ENCODE measurements at places on chromosomes 13 and 19. TPM values are rescaled to one million over a fixed set of nuclear protein-coding genes. Genes with fewer than 3 reads are reported as not detected.

Gene LILRB3
- not detected for total RNA-seq

Gene RGS9BP
- total RNA-seq: 0.19 TPM

Gene DDX39A
- total RNA-seq: 54.9 TPM

Gene DLL3
- total RNA-seq: 0.89 TPM

Gene DZIP1
- total RNA-seq: 49.2 TPM

Gene CYP4F8
- total RNA-seq: not detected

Gene CEACAM7
- total RNA-seq: not detected

Gene LIM2
- not detected for total RNA-seq

Gene HRC
- not detected for total RNA-seq

Gene PLPP2
- 2.9 TPM for total RNA-seq

Gene CACNG7
- 3.5 TPM for total RNA-seq

Gene TJP3
- total RNA-seq: 2.0 TPM

Gene ZNF296
- total RNA-seq: 3.0 TPM

DNA sequence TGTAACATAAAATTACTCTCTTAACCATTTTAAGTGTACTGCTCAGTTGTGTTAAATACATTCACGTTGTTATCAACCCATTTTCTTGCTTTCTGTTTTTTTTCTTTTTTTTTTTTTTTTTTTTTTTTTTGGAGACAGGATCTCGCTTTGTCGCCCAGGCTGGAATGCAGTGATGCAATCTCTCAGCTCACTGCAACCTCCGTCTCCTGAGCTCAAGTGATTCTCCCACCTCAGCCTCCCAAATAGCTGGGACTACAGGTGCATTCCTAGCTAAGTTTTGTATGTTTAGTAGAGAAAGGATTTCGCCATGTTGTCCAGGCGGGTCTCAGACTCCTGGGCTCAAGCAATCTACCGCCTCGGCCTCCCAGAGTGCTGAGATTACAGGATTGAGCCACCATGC, 42.5 kb upstream of the C13orf42 start:
- DNase-seq: peak; percentile 4

GRCh38 chr13:38980750-38981078, 9.9 kb downstream of the STOML3 start:
- no peak for DNase-seq

DNA sequence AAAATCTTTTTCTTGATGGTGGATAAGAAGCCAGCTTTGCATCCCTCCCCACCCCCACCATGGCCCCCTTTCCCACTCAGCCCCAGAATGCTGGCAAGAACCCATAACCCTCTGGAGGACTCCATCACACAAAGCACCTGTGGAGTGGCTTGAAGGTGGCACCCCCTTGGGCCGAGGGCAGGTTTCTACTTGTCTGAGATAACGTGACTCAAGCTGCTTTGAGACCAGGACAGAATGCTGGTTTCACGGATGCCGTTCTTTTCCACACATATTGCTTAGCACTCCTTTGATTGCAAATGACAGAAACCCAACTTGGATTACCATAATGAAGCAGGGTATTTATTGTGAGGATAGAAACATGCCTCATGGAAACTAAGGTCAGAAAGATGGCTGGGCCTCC, 82.2 kb downstream of the LACC1 start:
- DNase-seq: no peak

GRCh38 chr13:100523411-100523810, 65.2 kb downstream of the GGACT start:
- DNase-seq: no peak

GRCh38 chr13:36801035-36801434, 18.0 kb upstream of the RFXAP start:
- DNase-seq: no peak

DNA sequence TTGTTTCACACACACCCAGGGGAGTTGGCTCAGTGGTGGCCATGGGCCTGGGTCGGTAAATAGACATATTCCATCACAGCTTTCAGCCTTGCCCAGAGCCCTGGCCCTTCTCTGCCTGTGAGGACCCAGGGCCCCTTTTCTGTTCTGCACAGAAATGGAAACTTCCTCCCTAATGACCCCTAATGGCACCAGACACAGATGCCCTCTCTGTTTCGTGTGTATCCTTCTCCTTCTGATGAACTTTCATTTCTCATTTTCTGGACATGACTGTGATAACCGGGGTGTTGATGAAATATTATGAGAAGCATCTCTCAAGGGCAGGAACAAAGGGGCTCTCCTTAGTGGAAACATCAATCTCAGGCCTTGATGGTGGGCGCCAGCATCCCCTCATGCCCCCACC, 12.8 kb downstream of the LILRA1 start:
- no peak for DNase-seq

DNA sequence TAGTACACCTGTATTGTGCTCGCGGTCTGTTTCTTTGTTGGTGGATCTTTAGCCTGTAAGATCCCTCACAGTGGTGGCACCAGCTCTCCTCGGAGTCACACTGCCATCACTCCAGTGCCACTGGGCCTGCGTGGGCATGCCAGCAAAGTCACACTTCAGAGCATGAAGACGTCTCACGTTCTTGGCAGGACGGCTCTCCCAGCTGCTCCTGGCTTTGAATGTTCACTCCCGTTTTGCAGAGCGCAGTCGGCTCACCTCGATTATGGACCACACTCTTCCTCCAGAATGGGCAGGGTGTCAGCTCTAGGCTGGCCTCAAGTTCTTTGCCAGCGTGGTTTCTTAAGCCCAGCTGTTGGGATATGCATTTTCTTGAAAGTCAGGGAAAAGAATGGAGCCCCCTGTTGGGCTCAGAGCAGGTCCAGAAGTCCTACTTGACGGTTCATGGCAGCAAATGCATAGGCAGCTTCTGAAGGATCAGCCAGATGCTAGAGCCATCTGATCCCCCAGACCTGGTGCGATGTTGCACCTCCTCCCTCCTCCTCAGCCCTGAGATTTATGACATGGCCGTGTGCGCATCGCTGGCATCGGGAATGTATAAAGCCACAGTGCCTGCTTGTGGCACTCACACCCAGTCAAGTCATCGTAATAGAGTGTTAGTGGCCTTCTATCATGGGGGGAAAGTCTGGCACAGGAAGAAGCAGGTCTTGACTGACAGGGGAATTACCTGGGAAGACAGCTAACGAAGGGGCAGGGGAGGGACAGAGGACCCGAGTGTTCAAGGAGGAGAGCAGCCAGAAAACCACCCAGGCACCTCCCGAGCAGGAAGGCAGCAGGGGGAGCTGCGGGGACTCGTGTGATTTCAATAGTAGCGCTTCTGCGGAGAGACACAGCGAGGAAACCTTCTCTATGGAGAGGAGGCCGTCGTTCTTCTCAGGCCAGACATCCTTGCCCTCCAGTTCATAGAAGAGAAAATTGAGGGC, 40.2 kb upstream of the NPAS1 start:
- no peak for DNase-seq

- no peak for DNase-seq
Measured at GRCh38 chr19:17160908-17161307, 54.2 kb upstream of the USE1 start.

DNA sequence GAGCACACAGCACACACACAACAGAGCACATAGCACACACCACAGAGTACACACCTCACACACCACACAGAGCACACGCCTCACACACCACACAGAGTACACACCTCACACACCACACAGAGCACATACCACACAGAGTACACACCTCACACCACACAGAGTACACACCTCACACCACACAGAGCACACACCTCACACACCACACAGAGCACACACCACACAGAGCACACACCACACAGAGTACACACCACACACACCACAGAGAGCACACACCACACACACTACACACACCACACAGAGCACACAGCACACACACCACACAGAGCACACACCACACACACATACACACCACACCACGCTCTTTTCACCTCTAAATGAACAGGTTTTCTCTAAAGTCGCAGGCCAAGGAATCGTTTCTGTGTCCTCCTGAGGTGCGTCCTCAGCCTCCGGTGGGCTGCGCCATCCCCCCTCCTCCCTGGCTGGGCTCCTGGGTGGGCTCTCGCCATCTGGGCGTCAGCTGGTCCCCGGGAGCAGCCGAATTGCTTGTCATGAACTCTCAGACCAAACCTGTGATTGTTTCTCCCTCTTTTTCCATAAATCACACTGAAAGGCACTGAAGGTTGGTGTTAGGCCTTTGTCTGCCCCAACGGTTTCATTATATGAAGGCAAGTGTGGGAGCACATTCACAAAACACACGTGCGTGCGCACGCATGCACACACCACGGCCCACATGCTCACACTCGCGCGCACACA, 37.4 kb downstream of the TMEM255B start:
- DNase-seq: no peak

DNA sequence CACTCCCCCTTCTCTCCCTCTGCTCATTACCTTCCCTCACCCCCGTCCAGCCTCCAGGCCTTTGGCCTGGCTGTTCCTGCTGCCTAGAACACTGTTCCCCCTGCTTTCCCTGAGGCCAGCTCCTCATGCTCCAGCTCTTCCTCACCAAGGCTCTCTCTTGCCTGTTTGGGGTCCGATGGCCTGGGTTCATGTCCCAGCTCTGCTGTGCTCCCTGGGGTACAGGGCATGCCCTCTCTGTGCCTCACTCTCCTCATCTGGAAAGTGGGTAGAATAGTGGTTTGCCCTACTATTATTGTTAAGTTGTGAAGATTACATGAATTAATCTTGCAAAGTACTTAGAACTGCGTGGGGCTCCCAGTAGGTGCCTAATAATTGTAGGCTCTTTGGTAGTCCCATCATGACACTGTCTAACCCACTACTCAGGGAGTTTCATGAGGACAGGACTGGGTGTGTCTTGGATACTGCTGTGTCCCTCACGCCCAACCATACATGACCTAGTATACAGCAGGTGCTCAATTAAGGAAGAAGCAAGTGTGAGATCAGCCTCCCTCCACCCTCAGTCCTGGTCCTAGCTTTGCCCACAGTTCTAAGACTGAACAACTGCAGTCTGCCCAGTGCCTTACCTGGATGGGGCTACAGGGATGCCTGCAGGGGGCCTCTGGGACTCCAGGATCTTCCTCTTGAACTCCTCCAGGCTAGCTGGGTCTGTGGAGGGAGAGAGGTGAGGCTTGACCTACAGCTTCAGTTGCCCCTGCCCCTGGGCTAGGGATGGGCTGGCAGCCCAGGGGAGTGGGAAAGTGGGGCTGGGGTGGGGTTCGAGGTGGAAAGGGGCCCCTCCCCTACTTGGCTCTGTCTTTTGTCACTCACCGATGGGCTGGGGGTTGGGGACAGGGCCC, 17.0 kb downstream of the PLVAP start:
- no peak for DNase-seq

DNA sequence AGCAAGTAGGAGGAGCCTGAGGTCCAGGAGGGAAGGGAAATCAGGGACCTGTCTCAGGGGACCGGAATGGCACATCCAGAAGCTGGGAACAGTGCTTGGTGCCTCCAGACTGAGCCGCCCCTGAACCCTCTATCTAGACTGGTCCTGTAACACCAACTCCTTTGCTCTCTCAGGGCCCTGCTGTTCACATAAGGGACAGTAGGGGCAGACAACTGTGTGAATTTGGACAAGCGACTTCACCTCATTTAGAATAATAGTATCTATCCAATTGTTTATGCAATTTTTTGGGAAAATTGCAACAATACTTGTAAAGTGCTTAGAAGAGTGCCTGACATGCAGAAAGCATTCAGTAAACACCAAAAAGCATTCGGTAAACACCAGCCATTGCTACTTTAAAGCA, 14.0 kb downstream of the SYMPK start:
- DNase-seq: no peak

DNA sequence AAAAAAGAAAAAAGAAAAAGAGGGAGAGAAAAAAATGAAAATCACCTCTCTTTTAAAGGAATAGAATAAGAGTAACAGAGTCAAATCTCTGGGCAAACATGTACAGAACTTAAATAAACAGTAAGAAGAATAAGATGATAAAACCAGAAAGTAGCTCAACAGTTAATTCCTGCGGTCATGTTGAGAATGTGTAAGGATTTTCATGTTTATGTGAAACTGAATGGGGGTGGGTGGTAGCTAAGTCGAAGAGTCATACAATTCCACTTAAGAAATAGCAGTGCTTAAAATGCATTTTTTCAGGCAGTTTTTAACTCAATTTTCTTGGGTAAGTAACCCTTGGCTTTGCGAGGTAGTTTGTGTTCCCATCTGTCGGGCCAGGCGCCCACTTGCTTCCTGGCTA, 60.9 kb downstream of the PEX11G start:
- DNase-seq: peak; percentile 64

DNA sequence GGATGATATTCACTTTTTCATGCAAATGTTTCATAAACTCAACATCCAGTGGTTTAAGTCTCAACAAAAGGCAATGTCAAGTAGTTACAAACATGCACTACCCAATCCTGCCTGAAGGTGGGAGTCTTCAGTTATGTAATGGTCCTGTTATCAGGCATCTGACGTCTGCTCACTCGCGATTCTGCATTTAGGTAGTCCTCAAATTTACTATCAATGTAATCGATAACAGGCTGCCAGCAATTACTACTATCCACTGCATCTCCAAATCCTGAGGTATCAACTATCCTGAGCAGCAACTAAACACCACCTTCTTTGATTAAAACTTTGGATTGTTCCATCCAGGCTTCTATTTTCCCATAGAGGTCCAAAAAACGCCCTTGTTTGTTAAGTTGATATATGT, 51.2 kb downstream of the NLRP12 start:
- peak; percentile 40 for DNase-seq

GRCh38 chr19:14150041-14150769, 13.8 kb upstream of the ASF1B start:
- DNase-seq: no peak

DNA sequence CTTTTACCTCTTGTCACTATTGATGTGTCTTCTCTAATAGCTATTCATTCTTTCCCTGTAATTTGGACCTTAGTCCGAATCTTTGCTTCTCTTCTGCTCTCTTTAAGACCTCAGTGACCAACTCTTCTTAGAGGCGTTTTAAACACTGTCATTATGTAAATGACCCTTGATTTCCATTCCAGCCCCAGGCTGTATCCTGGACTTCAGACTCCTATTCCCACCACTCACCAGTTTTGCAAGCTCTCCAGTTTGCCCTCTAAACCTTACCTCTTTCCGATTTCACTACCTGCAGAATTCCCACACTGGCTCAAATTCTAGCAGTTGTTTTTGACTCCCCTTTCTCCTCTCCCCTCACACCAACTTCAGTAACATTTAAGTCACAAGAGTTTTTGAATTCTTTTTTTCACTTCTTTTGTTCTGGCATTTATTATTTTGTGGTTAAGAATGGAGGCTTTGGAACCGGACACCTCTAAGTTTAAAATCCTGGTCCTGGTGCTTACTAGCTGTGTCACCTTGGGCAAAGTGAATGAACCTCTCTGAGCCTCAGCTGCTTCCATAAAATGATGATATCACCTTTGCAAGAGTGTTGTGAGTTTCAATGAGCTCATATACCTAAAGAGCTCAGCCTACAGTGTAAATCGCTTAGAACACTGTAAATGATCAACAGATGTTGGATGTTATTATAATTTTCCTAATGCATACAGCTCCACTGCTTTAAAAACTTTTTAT, 13.6 kb upstream of the HMGB1 start:
- DNase-seq: no peak

Data from astrocyte (in vitro differentiated cells and primary cell).